ENCODE measurements at places on chromosomes 1 and 21.

DNA sequence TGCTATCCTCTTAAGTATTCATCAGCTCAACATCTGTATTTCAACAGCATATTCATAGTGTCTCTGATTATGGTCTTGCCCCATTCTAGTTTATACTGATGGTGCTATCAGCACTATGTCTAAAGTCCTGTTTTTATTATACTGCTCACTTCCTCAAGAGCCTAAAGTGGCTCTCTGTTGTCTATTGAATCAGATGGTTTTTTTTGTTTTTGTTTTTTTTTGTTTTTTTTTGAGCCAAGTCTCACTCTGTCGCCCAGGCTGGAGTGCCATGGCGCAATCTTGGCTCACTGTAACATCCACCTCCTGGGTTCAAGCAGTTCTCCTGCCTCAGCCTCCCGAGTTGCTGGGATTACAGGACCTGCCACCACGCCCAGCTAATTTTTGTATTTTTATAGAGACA lies 6.1 kb downstream of the STX12 start:
- no peak for DNase-seq

DNA sequence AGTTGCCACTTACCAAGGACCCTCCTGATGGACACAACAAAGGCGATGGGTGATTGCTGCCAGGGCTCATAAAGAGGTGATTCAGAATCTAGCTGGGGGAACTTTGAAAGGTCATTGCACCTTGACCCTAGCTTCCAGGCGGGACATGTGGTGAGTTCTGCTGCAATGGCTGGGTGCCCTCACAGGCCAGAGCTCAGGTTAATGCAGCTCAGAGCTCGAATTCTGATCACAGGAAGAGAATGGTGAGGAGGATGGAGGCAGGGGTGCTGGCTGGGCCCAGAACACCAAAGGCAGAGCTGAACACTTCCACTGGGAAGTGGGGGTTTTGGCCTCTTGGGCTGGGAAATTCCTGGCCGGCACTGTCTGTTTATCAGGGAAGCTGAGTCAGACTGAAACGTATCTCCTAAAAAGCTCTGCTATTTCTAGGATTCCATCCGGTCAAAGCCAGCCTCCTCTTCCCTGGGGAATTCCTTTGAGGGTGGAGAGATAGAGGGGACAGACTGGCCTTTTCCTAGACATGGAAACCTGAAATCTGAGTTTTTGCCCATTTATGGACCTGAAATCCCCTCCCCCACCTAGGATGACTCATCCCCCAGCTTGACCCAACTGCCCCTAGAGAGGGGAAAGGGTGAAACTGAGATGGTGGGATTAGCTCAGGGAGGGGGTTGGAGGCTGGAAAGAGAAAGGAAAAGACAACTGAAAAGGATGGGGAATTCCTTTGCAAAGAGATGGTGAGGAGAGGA lies 27.2 kb downstream of the NUAK2 start:
- no peak for DNase-seq

DNA sequence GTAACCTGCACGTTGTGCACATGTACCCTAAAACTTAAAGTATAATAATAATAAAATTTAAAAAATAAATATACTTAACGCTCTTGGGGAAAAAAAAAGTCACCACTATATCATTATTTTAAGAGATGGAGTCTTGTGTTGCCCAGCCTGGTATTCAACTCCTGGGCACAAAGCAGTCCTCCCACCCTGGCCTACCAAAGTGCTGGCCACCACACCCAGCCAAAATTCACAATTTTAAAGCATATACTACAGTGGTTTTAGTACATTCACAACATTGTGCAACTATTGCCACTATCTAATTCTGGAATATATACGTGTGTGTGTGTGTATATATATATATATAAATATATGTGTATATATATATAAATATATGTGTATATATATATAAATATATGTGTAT lies 5.9 kb downstream of the HMGN2 start:
- DNase-seq: no peak

DNA sequence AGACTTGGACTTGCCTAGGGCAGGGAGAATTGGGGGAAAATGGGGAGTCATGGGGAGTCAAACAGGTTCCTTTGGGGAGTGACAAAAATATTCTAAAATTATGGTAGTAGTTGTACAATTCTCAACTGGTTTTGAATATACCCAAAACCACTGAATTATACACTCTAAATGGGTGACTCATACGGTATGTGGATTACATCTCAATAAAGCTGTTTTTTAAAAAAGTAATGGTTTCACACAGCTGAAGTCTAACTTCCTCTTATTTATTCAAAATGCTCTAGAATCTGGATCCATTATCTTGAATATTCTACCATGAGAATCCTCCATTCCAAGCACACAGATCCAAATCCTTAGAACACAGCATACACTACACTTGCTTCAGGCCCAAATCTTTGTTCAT lies 11.1 kb downstream of the EIF4G3 start:
- no peak for DNase-seq

DNA sequence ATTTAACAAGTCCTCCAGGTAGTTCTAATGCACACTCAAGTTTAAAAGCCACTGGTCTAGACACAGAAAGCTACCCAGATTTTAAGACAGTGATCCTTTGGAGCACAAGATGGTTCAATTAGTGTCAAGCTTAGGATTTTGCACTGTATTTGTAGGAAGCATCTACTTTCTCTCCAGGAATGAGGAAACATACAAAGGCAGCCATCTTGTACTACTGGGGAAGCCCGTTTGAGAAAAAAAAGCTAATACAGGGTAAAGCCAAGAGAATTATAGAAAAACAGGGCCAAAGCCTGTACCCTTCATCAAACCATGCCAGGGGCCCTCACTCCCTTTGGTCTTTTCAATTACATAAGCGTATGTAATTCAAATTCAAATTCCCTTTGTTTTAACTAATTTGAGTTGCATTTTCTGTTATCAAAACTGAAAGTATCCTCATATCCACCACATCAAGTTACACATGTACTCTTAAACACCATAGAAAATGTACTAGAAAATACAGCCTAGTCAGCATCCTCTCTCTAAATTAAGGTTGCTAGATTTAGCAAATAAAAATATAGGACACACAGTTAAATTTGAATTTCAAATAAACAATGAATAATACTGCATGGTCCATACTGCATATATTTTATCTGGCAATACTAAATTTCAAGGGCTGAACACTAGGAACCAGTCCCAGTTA lies 17.4 kb downstream of the PIK3R3 start:
- DNase-seq: no peak

Data from GM20000 (cell line).